Stimulated activated CD4-positive, alpha-beta T cell treated with anti-CD3 and anti-CD28 coated beads, Interleukin-1b, Interleukin-23, amount 100 ng/mL, for 1 hour (primary cell): ENCODE measurements at places on chromosomes 6 and 20.

GRCh38 chr20:1184260-1184637, 532 bp downstream of the TMEM74B start:
- DNase-seq, result no peak

GRCh38 chr6:115753446-115753845, 307.2 kb downstream of the FRK start:
- DNase-seq, result no peak

GRCh38 chr6:55632953-55633352, 54.0 kb upstream of the HMGCLL1 start:
- DNase-seq, result no peak

DNA sequence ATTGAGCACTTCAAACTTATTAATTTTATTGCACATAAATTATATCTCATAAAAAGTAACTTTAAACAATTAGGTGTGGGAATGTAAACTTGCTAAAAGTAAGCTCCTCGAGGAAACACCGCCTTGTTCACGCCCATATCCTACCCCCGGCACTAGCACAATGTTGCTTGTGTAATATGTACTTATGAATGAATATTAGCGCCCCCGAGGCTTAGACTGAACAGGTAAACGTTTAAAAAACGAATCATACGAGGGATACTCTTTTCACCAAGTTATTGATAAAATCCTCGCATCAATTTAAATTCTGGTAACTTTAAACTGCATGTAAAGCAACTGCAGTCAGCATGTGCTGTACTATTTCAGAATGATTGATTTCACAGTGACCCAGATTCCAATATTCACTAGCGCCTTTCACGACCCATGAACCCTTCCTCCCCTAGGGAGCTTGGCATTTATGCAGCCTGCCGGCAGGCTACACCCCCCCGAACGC, 637 bp downstream of the TFB1M start:
- no peak for DNase-seq

DNA sequence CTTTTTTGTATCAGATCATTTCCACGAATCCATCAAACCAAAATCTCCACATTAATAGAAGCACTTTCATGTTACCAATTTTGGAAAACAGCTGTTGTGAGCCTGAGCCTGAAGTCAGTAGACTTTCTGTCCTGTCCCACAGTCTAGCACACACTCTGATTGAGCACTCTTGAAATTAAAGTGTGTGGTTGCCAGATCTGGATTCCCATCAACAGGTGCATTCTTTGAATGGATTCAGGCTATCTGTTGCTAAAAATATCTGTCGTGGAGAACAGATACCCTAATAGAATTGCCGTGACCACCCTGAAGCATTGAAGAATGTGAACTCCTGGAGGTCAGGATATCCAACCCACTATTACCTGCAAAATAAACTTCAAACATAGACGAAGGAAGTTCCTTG, 73.3 kb downstream of the TFAP2A start:
- DNase-seq, result no peak

- DNase-seq, result no peak
Measured at GRCh38 chr6:82195619-82196018, 51.9 kb downstream of the IBTK start.

DNA sequence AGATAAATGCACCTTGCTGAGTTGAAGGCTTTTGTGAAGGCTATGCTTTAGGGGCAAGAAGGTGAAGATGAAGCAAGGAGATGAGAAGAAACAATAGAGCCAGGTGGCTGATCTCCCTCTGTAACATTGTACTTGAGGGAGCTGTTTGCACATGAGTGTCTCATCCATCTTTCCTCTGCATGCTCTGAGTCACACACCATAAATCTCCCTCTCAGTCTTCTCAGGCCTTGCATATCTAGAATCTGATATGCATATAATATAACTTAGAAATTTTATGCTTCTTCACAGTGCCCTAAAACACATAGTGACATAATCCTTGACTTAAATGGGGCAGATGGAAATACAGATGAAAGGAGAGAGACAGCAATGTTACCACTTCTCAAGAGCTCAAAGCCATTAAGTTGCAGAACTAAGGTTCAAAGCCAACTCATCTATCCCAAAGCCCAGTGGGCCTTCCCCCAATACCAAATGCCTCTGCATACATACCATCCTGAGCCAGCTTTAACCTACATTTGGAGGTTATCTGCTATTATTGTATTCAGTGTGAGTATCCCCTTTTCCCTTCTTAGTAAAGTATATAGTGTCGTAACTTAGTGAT, 62.4 kb upstream of the STXBP5 start:
- no peak for DNase-seq

GRCh38 chr6:98593676-98594075, 240.7 kb upstream of the POU3F2 start:
- no peak for DNase-seq

- no peak for DNase-seq
Measured at GRCh38 chr6:166306378-166307081, 1.7 kb downstream of the PRR18 start.

DNA sequence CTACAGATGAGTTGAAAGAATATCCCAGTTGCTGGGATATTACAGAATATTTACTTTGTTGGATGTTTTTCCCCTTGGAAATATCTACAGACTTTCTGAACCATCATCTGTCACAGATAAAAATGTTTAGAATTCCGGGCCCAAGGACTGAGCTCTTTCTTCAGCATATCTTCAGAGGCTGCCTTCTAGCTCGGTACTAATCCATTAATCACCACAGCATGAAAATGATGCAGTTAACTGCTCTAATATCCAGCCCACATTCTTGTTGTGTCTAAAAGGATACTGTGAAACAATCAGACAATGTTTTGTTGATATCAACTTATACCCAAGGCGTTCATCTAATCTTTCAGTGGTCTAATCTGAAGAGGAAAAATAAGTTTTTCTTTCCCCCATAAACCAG, 247.4 kb downstream of the TBC1D32 start:
- DNase-seq, result no peak

DNA sequence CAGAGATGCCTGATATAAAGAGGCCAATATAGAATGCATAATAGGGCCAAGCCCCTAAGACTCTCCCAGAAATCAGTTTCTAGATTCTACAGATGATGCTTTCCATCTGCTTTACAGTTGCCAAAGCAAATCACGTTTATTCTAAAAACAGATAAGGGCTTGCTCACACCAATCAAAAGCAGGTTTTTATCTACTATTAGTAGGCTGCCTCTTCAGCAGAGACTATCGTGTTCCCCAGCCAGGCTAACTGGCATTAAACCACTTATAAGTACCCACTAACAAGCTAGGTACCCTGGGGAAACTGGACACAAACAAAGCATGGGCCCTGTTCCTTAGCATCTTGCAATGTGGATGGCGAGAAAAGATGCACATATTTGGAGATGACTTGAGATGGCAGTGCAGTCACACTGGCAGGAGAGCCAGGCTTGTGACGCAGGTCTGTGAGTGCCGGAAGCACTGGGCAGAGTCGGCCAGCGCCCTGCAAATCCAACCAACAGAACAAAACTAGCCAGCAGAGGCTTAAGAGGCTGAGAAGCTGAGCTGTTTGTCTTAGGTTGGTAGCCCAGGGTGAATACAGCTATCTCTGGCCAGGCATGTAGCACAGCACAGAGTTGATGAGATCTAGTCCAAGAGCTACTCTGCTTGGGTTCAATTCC, 73.4 kb downstream of the GFOD1 start:
- DNase-seq, result no peak

DNA sequence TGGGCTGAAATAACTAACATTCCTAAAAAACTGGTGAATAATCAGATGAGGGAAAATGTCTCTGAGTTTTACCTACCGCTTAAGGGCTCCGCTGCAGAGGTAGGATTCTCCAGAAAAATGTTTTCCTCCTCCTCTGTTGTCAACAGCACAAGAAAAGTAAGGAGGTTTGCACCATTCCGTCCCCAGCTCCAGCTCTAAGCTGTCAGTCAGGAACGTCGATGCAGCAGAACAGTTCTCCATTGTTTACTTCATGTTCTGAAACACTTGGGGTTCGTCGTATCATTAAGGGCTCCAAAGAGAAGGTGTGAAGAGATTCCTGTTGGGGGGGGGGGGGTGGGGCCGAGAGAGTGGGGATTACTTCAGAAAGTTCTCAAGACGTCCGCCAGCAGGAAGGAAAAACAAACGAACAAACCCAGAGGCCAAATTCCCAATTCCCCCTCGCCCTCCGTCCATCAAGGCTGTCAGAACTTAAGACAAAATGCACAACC, 734 bp downstream of the MMS22L start:
- DNase-seq, result no peak

DNA sequence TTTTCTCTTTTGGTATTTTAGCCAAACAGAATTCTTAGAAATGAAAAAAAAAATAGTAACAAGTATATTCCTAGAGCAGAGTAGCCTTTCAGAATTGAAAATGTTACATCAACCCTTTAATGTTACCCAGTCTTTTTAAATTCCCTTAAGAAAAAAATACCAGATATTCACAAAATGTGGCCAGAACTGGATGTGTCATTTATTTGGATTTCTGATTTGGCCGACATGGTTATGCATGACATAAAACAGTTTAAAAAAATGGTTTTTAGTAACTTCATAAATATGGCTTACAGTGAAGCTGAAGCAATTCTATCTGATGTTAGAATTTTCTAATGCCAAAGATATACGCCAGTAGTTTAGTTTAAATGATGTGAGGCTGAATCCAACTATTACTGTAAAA, 112.0 kb downstream of the ATXN1 start:
- no peak for DNase-seq

DNA sequence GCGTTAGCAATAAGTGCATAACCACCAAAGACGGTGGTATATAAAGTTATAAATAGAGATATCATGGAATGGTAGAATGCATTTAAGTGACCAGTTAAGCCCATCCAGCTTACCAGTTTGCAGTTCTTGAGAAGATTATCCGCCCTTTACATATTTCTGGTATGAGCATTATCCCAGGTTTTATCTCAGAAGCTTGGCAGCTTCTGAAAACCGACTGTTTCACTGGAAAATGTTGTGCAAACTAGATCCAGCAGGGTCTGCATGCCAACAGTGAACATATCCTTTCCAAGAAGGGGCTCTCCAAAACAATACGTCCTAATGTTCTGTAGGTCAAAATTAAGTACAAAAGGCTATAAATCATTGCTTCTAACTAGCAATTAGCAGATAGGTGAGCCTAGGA, 29.5 kb upstream of the SHLD1 start:
- DNase-seq, result no peak

DNA sequence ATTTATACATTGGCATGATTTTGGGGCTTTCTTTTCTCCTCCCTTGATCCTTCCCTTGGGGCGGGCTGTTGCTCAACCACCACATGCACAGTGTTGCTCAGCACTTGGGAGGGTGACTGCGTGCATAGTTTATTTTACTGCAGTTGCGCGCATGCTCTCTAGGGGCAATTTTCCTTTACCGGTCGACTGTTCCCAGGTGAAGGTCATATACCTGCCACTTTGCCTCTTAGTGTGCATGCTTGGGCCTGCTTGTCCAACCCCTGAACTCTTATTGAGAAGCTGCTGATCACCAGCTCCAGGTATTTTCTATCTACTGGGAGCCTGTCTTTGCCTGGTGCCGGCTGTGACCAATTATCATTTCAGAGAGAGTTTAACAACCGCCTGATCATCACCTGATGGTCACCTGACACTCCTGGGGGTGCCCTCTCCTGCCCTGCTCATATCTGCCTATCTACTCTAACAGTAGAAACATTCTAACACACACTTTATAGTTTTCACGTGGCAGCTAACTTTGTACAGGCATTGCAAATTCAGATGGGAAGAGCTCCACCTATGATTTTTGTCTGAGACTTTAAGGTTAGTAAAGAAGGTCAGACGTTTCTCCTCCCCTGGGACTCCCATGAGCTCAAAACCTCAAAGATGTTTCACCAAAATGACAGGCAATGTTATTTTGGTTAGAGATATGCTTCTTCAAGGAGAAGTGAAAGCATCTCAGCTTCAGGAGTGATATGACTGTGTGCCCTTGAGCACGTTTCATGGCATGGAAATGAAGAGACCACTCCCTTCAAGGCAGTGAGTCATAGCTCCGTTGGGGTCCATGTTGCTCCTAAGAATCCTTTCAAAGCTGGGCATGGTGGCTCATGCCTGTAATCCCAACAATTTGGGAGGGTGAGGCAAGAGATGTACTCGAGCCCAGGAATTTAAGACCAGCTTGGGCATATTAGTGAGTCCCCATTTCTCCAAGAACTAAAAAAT, 227.5 kb upstream of the MYLIP start:
- DNase-seq, result no peak

- DNase-seq, result no peak
Measured at GRCh38 chr20:63850689-63851547, 10.4 kb upstream of the ABHD16B start.

DNA sequence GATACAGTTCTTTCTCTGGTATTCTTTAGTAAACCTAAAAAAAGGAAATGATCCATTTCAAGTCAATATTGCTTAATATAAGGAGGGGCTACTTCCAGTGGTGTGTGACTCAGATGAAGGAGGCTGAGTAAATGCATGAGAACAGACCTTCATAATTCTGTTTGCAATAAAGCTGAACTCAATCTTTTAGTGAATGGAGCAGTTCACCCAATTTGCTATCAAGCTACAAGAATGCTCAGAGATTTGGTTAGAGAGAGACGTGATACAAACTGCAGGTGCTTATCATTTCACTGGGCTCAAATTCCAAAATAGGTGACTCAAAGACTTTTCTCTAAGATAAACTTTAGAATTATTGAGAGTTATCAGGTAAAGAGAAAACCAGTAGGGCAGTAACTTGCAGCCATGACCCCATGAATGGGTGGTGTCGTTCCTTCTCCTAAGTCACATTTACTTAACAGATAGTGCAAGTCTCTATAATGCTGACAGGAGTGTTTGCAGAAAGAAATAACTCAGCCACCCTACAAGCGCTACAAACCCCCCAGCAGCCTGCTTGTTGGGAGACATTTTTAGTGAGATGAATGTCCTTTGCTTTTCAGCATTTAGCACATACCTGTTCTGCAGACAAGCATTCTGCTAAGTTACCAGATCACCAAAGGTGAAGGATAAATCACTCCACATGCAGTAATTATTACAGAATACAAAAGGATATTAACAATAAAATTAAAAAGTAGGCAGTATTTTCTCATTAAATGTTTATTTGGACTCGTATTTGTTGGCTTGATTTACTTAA, 16.4 kb upstream of the BLOC1S5 start:
- DNase-seq, result no peak
